Activated naive CD4-positive, alpha-beta T cell (primary cell): ENCODE measurements at places on chromosomes 7 and 10.

DNA sequence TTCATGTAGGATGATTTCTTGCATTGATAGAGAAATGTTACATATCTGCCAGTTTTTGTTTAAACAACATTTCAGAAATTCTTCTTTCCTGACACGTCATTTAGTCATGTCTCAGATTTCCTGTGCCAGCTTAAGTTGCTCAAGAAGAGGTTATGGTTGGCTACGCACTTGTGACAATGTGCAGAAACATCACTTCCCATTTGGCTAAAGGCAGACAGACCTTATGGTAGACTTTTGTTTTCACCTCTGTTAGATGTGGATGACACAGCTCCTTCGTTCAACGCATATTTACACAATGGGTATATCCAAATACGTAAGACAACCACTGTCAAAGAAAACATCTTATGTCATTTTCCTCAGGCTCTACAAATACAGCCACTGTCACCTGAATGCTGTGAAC, 125.8 kb downstream of the DOCK4 start:
- no peak for DNase-seq

GRCh38 chr10:88525371-88526069, 57.6 kb downstream of the RNLS start:
- DNase-seq = no peak

- no peak for DNase-seq
Measured at GRCh38 chr7:71793251-71793650, 618.9 kb downstream of the CALN1 start.

DNA sequence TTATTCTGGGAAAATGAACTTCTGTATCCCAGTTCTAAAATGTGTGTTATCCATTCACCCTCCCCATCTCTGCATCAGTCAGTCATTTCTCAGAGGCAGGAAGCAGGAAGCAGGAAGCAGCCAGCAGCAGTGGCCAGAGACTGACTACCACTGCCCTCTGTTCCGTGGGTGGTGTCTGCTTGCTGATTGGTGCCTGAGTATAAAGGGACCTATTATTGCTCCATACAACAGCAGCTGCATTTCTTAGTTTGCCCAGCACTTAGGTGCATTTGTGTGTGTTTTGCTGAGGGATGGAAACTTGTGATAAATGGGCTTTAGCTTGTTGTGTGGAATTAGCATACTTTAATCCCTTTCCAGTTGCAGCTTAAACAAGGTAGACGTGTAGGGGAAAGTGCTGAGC, 582.2 kb downstream of the SORCS1 start:
- DNase-seq = no peak

DNA sequence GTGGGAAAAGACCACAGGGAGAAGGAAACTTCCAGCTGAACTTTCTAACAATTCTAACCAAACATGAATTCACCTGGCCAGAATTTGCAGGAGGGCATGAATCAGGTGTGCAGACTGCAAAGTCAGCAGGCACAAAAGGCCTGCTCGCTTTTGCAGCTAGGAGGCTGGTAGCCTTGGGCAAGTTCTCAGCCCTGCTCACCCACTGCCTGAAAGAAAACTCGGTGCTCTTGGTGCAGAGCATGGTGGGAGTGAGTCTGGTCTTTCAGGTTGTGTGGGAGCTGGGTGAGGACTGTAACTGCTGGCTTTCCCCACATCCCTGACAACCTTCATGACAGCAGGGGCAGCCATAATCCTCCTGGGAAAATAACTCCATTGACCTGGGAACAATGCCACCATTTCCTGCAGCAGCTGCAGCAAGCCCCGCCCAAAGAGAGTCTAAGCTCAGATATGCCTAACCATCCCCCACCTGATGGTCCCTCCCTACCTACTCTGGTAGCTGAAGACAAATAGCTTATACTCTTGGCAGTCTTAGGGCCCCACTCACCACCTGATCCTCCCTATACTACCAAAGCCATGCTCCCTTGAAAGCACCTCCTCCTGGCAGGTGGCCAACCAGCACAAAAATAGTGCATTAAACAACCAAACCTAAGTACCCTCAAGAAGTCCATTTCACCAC, 31.6 kb downstream of the ZNF117 start:
- DNase-seq = no peak

- no peak for DNase-seq
Measured at GRCh38 chr7:50957431-50957830, 174.7 kb upstream of the GRB10 start.

DNA sequence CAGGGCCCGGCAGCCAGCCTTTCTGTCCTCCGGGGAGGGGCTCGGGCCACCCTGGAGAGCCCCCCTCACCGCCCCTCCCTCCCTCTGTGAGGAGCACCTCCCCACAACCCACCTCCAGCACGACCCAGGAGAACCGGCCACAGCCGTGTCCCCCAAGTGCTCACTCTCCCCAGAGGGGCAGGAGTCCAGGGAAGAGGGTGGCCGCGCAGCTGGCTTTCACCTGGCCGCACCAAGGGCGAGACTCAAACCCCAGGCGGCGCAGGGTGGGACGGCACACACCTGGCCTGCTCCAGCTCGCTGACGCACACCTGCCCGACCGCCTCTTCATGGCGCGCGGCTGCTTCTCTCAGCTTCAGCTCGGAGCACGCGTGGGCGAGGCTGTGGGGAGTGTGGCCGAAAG, 73.4 kb downstream of the CFAP46 start:
- DNase-seq = no peak

- DNase-seq = no peak
Measured at GRCh38 chr7:128881458-128882125, 18.9 kb downstream of the ATP6V1F start.

GRCh38 chr7:27316311-27316710, 73.7 kb downstream of the EVX1 start:
- DNase-seq = no peak

DNA sequence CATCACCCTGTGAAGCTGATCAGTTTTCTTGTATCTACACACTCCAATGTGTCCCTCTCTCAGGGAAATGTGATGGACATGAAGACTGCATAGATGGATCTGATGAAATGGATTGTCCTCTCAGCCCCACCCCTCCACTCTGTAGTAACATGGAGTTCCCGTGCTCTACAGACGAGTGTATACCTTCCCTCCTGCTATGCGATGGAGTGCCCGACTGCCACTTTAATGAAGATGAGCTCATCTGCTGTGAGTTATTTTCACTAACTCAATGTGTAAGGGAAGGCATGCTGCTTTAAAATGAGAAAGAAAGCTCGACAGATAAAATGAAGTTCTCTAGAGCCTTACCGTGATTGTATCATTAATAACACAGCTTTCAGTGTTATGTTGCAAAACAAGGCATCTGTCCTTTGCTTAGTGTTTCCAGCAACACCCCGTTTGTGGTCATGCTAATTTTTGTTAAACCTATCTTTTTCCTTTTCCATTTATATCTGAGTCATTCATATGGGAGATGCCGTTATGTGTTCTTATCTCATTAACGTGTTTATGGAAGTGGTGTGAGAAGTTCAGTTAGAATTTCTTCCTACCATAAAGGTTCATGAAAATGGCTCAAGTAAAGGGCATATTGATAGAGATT, 220.9 kb upstream of the PLXDC2 start:
- DNase-seq = no peak

GRCh38 chr7:20193242-20193777, 23.9 kb downstream of the MACC1 start:
- DNase-seq = no peak

GRCh38 chr10:20988357-20988983, 91.4 kb upstream of the NEBL start:
- DNase-seq = no peak

GRCh38 chr7:86956567-86956966, 102.9 kb downstream of the ELAPOR2 start:
- DNase-seq = no peak

DNA sequence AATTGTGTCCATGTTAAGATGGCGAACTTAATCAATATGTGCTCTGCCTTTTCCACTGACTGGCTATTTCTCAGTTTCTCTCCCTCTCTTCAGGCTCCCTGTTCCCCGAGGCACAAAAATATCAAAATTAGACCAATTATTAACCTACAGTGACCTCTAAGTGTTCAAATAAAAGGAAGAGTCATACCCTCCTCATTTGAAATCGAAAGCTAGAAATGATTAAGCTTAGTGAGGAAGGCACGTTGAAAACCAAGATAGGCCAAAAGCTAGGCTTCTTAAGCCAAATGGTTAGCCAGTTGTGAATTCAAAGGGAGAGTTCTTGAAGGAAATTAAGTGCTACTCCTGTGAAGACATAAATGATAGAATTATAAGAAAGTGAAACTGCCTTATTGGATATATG, 81.1 kb upstream of the MBL2 start:
- DNase-seq = no peak

- DNase-seq = no peak
Measured at GRCh38 chr7:118580743-118581382, 356.4 kb downstream of the ANKRD7 start.

DNA sequence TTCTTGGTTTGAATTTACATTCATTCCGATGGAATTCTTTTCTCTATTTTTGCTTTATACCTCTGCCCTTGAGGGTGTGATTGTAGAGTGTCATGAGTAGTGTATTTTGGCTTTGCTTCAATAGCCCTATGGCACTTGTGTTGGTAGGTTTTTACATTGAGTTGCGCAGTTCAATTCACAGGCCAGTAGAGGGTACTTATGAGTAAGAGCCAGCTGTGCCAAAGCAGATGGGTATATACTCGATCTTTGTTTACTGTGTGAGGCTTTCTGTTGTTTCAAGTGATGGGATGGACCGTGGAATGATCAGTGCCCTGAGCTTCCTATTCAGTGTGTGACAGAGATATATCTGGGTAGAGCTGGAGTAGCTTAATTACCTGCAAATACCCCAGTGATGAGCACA, 4.3 kb upstream of the AKR1C3 start:
- no peak for DNase-seq

DNA sequence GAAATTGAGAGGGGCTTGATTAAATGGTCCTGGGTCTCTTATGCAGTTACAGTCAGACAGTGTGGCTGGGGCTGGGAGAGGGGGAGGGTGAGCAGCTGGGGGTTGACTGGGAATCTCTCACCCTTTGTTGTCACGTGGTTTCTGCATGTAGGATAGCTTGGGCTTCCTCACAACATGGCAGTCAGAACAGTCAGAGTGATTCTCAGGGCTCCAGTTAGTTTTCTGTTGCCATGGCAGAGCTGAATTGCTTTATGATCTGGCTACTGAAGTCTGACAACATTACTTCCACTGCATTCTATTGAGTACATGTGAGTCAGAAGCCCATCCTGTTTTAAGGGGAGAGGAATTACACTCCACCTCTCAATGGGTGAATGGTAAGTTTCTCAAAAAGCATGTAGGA, 102.7 kb downstream of the WDR11 start:
- no peak for DNase-seq

DNA sequence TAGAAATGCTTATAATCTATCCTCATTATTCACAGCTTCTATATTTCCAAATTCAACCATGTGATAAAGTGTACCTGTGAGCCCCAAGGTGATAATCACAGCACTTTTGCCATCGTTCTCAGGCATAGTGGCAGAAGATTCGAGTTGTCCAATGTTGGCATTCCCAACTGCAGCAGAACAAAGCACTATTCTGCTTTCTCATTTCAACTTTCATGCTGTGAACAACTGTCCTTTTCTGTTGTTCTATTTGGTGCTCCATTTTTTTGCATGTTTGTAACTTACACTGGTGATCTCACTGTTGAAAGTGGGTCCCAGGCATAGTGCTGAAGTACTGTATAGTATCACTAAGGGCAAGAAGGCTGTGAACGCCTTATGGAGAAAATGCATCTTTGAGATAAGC, 438.2 kb downstream of the PAXIP1 start:
- DNase-seq = no peak

DNA sequence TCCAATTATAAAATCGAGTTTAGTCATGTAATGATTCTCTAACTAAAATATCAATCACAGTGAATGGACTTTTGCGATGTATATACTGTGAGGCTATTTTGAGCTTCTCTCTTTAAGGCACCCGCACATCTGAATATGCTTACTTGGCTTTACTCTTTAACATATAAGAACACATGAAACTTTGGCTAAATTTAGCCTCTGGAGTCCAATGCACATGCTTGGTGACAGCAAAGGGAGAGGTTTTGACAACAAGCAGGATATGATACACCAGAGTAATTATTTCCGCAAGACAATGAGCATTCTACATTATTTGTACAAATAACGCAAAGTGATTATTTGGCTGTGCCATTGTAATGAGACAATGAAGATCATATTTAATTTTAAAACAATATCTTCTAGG, 72.4 kb downstream of the ARID5B start:
- DNase-seq = no peak

GRCh38 chr10:11379771-11380170, 231.7 kb downstream of the USP6NL start:
- no peak for DNase-seq

GRCh38 chr7:47582764-47583738, 1.1 kb upstream of the TNS3 start:
- no peak for DNase-seq

DNA sequence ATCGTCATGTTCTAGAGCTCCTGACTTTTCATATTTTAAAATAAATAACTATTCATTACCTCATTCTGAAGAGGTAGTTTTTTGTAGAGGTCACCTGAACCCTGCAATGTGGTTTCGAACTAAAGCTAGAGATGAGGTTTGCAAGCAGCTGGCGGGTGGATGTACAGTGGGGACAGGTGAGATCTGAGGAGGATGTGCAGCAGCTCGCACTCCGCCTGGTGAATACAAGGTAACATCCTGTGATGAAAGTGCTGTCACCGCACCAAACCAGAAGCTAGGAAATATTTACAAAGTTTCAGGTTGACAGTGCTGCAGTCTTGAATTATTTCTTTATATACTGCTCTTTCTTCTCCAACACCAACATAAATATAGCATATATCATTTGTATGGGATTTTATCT, 26.5 kb downstream of the NDUFB2 start:
- DNase-seq = no peak

GRCh38 chr10:118990326-118990725, 39.2 kb upstream of the NANOS1 start:
- no peak for DNase-seq

GRCh38 chr10:3995302-3996210, 210.5 kb upstream of the KLF6 start:
- no peak for DNase-seq

GRCh38 chr7:7175075-7175695, 7.2 kb upstream of the C1GALT1 start:
- no peak for DNase-seq

DNA sequence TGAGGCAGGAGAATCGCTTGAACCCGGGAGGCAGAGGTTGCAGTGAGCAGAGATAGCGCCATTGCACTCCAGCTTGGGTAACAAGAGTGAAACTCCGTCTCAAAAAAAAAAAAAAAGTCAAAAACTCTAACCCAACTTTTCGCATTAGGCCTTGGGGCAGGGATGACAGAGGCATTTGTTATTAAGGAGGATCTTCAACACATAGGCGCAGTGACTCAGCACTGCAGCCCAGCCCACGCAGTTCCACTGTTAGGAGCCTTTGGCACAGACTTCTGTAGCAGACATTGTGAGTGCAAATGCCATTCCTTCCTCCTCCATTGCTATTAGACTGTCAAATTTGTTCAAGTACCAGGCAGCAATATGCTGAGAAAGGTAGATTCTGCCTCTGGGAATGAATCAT, 43.1 kb upstream of the KLHL7 start:
- no peak for DNase-seq
